ENCODE measurements at places on chromosomes 2 and 18.

GRCh38 chr2:198036029-198036879 is 231.9 kb downstream of the PLCL1 start:
- DNase-seq: no peak

- no peak for DNase-seq
Measured at GRCh38 chr2:172177996-172178395, 75.3 kb upstream of the DLX2 start.

- DNase-seq: peak; percentile 33
Measured at GRCh38 chr2:26471766-26472706, 5.9 kb downstream of the OTOF start.

GRCh38 chr2:116747103-116747502 is 1067.4 kb upstream of the DDX18 start:
- DNase-seq: no peak

- no peak for DNase-seq
Measured at GRCh38 chr2:218478544-218478943, 59.6 kb downstream of the VIL1 start.

GRCh38 chr18:73594749-73595148 is 552.9 kb downstream of the FBXO15 start:
- no peak for DNase-seq

DNA sequence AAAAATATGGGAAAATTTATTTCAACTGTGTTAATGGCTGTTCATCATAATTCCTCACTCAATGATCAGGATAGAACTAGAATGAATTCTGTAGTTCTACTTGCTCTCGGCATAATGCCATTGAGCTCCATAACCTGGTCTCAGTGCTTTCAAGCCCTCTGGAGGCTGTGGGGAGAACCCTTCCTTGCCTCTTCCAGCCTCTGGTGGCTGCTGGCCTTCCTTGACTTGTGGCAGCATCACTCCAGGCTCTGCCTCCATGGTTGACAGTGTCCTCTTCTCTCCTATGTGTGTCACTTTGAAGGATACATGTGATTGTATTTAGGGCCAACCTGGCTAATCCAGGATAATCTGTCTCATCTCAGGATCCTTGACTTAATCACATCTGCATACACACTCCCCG is 26.9 kb upstream of the CABYR start:
- DNase-seq: no peak

DNA sequence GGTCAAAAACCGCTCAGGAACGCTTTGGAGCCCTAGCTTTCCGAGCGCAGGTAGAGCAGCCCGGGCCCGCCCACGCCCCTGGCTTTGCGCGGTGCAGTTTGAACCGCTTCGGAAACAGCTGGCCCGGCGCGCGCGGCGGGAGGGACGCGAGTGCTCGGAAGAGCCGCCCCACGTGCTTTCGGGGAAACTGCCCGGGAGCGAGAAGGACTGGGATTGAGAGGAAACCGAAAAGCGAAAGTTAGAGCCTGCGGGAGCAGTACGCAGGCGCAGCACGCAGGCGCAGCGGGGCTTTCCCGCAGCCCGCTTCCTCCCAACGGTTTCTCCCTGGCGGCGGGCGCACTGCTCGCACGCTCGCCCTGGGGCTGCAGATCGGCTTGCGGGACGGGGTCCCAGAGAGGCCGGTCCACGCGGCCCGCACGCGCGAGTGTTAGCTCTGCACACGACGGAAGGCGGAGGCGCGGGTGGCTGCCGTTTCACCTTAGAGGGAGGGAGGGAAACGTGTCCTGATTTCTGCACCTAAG is 6.3 kb upstream of the STAT1 start:
- peak; percentile 98 for DNase-seq

DNA sequence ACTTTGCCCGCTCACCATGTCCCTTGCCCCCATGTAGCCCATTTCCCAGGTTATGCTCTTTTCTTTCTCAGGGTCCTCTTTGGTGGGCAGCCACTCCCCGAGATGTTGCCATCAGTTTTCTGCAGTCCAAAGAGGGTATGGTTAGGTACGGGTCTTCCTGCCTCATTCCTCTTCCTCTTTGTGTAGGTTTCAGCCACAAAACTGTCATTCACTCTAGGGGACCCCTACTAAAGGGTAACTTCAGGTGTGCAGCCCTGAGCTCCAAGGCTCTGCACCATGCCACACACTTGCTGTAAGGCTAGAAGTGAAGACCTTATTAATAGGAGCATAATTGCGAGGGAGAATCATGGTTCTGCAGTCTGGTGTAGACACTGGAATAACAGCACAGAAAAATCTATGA is 99.8 kb upstream of the ZNF397 start:
- DNase-seq: no peak

DNA sequence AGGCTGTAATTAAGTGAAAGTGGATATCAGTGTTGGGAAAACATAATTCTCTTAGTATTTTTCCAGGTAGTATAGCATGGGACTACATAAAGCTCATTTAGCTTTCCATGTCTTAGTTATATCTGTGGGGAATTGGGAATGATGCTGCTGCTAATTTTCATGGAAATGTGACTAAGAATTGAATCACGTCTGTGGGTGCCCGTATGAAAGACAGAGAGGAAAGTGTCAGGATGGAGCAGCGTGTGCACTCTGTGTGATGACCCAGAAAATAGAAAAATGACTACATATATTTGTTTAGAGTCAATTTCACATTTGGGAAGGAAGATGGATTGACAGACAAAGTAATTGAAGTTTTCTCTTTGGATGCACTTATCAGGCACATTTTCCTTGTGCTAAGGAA is 212.1 kb downstream of the PTPRM start:
- no peak for DNase-seq

- no peak for DNase-seq
Measured at GRCh38 chr2:180933332-180933731, 47.1 kb upstream of the UBE2E3 start.

DNA sequence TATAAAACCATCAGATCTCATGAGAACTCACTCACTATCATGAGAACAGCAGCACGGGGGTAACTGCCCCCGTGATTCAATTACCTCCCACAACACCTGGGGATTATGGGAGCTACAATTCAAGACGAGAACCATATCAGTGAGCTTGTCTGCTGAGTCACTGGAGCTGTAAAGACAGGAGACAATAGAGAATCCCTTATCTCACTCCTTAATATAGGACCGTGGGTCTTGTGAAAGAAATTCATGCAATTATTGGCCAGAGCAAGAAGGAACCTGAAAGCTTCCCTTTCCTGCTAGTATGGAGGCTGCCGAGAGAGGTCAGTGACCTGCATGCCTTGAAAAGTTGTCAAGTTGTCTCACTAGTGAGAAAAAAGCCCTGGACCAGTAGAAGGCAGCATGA is 9.5 kb upstream of the TNFAIP6 start:
- peak; percentile 48 for DNase-seq

GRCh38 chr2:113114996-113115395 is 12.4 kb upstream of the IL1RN start:
- DNase-seq: no peak

DNA sequence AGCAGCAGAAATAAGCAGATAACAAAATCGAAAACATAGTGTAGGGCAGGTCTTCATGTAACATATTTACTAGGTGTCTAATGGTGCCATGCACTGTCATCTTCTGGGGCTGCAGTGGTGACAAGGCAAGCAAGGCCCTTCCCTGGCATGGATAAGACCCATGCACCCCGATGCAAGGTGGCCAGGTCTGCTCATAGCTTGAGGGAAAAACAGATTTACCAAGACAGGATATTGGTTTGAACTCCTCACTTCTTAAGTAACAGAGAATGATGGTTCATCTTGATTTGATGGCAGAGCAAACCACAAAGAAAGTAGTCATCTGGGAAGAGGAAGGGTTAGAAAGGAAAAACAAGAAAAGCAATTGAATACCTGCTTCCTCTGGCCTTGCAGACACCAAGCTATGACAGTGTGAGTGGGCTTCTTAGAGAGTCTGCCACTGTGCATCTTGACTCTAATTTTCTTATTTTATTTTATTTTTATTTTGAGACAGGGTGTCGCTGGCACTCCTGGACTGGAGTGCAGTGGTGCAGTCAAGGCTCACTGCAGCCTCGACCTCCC is 35.8 kb upstream of the EML6 start:
- DNase-seq: no peak

All from hematopoietic multipotent progenitor cell treated with erythropoietin and hydrocortisone succinate and interleukin-3 and kit ligand, for 4 days (in vitro differentiated cells).